Fibroblast of mammary gland (primary cell): ENCODE measurements at places on chromosomes 4 and X.

DNA sequence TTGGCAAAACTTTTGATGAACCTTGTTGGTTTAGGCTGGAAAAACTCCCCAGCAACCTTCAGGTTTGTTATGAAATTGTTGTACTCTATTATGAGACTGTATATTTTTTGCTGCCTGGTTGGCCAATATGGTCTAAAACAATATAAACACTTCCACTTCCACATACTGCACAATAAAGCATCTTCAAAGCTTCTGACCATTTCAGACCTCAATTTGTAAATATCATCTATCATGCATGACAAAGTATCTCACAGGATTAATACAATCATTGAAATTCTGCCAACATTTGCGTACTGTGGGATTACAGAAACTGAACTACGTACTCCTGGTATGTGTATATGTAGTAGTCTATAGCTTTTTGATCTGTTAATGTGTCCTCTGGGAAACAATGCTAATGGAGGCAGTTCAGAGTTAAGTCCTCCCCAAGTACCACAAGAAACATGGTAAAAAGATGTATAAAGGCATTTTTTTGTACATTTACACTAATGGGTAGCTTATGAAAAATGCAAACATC lies 40.4 kb downstream of the GPC4 start:
- no peak for DNase-seq

GRCh38 chr4:52425751-52426326 lies 233.3 kb downstream of the USP46 start:
- no peak for DNase-seq

DNA sequence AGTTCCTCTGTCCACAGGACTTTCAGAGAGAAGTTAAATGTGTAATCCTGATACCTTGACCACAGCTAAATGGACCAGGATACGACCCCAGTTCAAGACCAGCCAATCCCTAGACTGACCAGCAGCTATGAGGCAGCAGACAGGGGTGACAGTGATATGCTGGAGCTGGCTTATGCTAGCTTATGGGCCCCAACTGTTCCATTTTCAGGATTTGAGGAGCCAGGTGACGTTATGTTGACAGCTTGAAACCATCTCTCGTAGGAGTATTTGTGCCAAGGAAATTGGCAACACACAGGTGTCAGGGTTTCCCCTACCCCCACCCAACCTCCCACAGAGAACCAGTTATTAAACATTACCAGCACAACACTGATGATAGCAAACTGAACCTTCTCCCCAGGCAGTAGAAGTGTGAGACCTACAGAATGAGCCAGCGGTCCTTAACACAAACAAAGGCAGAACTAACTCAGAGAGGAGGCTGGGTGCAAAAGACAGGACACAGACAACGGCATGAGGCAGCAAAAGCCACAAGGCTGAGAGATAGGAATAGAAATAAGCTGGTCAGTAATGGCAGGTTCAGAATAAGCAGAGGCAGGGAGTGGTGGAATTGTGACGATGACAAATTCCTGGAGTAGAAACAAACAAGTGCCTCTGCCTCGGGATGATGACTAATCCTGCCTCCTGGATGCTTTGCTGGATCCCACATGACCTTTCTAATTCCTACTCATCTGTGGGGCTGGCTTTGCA lies 85.6 kb upstream of the CPEB2 start:
- peak; percentile 80 for DNase-seq

DNA sequence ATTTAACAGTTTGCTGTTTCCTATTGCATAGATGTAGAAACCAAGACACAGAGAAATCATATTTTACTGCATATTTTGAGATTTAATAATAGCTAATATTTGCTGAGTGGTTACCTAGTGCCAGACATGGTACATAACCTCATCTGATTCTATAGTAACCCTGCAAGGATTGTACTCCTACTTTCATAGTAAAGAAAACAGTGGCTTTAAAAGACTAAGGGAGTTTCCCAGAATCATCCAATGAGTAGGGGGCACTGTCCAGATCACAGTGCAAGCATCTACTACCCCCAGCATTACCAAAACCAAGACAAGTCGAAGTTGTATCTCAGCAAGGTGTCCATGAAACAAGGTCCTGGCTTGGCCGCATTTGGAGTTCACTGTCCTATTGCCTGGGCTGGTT lies 224.5 kb upstream of the TENM3 start:
- DNase-seq: no peak
